ENCODE measurements at places on chromosomes 2 and 18.

DNA sequence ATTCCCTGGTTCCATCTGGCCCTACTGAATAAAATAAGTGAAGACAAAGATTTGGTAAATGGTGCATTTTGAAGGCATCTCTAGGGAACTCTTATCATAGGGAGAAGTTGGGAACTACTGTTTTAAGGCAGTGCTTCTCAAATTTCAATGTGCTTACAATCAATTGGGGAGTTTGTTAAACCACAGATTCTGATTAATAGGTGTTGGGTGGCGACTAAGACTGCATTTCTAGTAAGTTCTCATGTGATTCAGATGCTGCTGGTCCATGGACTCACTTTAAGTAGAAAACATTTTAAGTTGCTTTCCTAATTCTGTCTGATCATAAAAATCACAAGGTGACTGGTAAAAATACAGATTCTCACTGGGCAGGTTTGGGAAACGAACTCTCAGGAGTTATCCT, 14.6 kb downstream of the FARSB start:
- DNase-seq: no peak

- no peak for DNase-seq
These were observed 331.6 kb upstream of the FANCL start for GRCh38 chr2:58572731-58573130.

DNA sequence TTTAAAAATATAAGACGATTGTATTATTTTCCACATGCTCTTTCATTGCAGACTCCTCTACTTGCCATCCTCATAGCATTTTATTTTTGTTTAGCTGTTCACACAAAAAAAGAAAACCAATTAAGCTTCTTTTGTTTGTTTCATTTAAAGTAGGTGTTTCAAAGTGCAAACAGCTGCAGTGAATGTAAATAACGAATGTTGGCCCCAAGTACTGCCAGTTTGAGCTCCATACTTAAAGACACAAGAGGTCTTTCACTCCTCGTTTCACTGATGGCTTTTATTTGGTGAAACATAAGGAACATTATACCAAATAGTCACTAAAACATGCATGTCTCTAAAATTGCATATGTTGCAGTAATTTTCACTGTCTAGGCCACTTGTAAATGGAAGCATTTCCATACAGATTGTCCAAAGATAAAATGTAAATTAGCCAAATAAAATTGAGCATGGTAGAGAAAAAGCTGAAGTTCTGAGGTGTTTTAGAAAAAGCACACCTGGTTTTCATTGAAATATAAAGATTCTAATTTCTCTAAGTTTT, 253.4 kb downstream of the TMX3 start:
- DNase-seq: no peak

DNA sequence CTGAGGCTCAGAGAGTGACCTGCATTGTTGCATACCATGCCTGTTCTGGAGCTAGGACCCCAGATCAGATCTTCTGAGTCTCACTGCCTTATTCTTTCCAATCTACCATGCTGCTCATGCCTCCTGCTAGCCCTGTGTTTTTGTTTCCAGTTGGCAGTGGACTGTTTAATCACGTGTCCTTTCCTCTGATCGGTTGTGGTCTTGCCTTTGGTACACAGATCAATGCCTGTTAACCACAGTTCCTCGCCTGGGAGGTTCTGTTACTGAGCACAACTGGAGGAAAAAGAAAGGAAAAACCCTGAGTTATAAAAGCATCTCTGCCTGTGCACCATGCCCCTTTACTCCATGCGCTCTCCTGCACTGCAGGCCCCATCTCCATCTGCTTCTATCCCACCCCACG, 329.1 kb downstream of the SETBP1 start:
- DNase-seq: no peak

DNA sequence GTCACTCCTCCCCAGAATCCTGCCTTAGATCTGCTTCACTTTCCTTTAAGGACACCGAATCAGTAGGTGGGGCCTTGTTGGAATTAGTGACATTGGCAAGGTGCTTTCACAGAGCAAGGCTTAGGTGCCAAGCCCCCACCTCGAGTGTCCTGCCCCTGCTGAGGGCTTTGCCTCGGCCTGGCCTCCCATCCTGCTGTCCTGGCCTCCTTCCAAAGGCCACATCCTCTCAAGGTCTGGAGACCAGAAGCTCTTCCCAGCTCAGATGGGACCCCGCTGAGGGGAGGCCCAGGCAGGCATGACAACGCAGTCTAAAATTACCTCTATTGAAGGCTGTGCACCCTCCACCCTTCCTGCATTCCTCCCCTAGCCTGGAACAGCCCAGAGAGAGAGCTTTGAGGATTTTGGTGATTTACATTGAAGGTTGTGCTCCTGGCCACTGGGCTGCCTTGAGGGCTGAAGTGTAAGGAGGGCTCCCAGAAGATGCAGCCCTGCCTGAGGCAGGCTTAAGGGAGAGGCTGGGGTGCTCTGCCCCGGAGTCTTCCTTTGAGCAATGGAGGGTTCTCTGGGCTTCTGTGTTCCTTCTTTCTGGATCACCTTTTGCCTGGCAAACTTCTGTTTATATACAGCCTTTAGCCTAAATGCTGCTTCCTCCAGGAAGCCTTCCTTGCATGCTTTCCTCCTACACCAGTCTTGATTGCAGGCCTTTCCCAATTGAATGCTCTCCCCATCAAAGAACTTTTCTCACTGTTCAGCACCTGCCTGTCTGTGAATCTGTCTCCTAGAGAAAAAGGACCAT, 154.4 kb downstream of the DDX1 start:
- DNase-seq: no peak

- DNase-seq: no peak
These were observed 44.7 kb downstream of the CAVIN2 start for GRCh38 chr2:191802180-191802579.

- DNase-seq: no peak
These were observed 4.7 kb downstream of the HTRA2 start for GRCh38 chr2:74534411-74534810.

- no peak for DNase-seq
These were observed 170.6 kb downstream of the SLC8A1 start for GRCh38 chr2:40281021-40281940.

GRCh38 chr2:9407363-9407811, 15.9 kb downstream of the ITGB1BP1 start:
- no peak for DNase-seq

DNA sequence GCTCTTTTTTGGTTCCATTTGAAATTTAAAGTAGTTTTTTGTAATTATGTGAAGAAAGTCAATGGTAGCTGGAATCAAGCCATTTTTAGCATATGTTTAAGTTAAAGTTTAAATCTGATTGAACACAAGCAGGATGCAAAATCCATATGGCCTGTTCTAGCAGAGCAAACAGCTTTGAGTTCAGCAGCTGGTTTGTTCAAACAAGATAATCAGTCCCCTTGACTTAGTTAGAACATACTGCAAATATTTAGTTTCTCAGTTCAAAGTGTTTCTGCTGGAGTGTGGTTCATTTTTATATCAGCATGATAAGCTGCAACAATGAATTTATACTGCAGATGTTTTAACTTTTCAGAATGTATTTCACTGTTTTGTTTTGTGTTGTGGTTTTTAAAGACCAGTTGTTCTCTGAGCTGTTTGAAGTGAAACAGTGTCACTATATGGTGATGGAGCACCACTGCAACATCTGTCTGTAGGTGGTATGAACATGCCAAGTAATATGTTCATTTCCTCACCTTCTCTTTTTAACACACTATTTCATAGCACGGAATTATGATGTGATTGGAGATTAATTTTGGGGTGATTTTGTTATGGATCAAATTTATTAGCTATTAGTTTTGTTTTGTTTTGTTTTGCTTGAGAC, 125.3 kb downstream of the COL4A4 start:
- DNase-seq: no peak

DNA sequence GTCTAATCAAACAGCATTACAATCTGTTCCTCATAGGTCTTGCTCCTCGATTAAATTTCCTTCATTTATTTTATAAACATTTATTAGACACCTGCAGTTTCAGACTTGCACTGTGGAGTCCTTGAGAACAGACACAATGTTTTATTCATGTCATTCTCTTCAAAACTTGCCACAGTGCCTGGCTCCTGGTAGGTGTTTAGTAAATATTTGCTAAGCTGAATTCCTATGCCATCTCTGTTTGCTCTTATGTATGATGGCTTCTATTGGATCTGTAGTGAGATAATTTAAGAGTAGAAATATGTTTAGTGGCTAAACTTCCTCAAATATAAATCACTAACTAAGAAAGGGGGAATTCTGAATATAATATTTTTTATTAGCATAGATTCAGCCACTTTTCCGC, 61.4 kb downstream of the LRATD1 start:
- no peak for DNase-seq

- no peak for DNase-seq
These were observed 90.8 kb upstream of the L3MBTL4 start for GRCh38 chr18:6505498-6505875.

DNA sequence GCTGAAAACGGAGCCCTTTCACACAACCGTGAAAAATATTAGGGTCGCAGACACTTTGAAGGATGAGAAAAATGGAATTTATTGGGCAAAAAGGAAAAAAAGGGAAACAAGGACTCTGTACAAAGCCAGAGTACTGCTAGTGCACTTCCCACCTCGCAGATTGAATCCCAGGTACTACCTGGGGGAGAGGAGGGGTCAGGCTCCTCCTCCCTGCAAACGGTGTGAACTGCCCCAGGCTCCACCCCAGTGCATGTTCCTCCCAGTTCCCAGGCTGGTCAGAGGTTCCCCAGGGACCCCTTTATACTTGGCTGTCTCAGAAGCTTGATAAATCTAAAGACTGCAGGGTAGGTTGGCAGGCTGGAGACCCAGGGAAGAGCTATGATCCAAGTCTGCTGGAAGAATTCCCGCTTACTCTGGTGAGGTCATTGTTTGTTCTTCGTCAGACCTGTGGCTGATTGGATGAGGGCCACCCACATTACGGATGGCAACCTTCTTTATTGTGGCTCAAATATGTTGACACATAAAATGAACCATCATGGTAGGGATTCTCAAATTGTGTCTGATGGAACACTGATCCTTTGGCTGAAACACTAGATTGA, 290.4 kb upstream of the POU3F3 start:
- DNase-seq: no peak

Data from activated CD8-positive, alpha-beta memory T cell treated with anti-CD3 and anti-CD28 coated beads for 1 hour (primary cell).